Chondrocyte (in vitro differentiated cells): ENCODE measurements at places on chromosomes 3 and 15.
A peak's percentile ranks its signal among the peaks of the same experiment; 100 is the strongest.

DNA sequence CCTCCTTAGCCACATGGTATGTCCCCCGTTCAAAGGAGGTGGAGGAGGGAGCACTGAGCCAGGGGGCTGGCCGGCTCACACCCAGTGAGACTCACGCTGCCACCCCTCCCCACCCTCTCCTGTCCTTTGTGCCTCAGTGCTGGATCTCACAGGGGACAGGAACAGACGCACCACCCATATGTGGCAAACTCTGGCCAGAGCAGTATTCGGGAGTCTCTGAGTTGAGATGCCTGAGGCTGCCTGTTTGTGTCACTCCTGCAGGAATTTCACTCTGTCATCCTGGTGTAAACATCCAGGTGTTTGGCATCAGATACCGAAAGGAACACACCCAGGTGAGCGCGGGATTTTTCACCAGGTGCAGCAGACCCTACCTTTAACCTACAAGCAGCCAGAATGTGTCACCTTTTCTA is 25.7 kb downstream of the RGMA start:
- peak; percentile 35 for DNase-seq

- no peak for DNase-seq
Observed at GRCh38 chr15:42133886-42134502, 22.4 kb downstream of the PLA2G4F start.

DNA sequence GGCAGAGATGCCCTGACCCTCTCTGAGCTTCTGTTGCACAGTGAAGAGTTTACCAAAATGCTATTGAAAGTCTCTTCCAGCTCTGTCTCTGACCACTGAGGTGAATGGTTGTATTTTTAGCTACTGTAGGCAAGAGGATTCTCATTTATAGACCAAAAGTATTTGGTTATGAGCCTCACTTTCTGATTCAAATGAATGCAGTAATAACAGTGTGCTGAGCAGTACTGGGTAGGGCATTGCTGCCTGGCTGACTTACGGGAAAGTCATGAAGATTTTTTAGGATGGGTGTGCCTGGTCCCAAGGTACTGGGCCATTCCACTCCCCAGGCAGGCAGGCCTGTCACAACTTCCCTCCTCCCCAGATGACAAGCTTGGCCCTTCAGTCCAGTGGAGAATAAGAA is 15.5 kb downstream of the PLA1A start:
- DNase-seq, result no peak

DNA sequence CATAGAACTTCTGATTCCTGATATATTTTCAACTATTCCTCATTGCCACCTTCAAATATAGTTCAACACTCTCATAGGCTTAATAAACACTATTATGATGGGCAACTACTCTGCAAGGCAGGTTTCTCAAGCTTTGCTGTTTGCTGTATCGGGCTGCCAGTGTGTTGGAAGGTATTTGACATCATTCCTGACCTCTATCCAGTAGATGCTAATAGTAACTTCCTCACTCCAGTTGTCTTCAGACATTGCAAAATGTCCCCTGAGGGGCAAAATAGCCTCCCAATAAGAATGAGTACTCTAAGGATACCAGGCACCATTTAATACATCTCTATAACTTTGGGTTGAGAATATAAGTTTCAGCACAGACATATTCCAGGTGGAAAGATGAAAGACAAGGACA is 147.5 kb upstream of the PFN2 start:
- DNase-seq, result no peak
